Esophagus mucosa (tissue), 1 donor: ENCODE measurements at places on chromosomes 4 and X. TPM values are rescaled to one million over a fixed set of nuclear protein-coding genes. Genes with fewer than 3 reads are reported as not detected.

DNA sequence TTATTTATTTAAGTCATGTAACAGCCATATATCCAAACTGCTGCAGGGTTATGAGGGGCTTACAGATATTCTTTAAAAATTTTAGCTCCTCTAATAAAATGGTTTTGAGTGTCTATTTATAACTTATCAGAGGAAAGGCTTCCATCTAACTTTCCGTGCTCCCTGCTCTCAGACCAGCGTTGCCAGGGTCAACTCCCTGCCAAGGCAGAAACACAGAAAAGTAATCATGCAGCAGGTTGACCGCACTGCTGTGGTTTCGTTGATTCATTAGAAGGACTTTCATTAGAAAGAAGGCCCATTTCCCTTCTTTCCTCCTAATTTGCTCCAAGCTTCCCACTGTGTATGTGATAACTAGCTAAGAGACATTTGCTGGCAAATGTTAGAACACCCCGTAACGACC lies 33.9 kb downstream of the BCLAF3 start:
- ATAC-seq, result no peak

GRCh38 chr4:19774690-19775256 lies 476.9 kb upstream of the SLIT2 start:
- ATAC-seq, result no peak

GRCh38 chr4:18691431-18692200 lies 670.1 kb upstream of the LCORL start:
- ATAC-seq, result no peak

Gene HOPX
- total RNA-seq, result 249 TPM

Gene IL13RA2
- 0.16 TPM for total RNA-seq

DNA sequence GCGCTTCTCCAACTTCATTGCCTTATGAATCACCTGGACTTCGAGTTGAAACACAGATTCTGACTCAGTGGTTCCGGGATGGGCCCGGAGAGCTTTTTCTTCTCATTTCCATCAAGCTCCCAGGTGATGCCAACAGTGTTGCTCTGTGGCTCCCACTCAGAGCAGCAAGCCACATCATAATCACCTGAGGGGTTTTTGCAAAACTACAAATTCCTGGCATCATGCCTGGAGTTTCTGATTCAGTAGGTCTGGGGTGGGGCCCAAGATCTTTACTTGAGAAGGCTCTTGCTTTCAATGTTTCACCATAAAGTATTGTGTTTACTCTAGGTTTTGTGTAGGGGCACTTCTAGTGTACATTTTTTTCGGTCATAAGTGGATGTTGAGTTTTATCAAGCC lies 7.0 kb downstream of the MTM1 start:
- peak; percentile 89 for ATAC-seq

Gene TNIP2
- 25.1 TPM for total RNA-seq

DNA sequence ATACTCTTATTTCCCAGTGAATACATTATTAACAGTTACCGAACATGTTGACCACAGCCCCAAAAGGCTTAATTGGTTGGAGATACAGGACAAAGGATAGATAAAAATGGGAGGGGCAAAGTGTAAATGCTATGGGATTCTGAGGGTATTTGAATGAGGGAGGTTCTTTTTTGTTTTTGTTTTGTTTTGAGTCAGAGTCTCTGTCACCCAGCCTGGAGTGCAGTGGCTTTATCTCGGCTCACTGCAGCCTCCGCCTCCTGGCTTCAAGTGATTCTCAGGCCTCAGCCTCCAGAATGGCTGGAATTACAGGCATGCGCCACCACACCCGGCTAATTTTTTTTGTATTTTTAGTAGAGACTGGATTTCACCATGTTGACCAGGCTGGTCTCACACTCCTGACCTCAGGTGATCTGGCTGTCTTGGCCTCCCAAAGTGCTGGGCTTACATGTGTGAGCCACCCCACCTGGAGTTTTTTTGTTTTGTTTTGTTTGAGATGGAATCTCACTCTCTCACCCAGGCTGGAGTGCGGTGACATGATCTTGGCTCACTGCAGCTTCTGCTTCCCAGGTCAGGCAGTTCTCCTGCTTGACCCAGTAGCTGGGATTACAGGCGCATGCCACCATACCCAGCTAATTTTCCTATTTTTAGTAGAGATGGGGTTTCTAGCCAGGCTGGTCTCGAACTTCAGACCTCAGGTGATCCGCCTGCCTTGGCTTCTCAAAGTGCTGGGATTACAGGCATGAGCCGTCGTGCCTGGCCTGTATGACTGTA lies 9.0 kb downstream of the UBE2K start:
- no peak for ATAC-seq

- no peak for ATAC-seq
Measured at GRCh38 chr4:171334549-171334948, 478.7 kb upstream of the GALNTL6 start.

DNA sequence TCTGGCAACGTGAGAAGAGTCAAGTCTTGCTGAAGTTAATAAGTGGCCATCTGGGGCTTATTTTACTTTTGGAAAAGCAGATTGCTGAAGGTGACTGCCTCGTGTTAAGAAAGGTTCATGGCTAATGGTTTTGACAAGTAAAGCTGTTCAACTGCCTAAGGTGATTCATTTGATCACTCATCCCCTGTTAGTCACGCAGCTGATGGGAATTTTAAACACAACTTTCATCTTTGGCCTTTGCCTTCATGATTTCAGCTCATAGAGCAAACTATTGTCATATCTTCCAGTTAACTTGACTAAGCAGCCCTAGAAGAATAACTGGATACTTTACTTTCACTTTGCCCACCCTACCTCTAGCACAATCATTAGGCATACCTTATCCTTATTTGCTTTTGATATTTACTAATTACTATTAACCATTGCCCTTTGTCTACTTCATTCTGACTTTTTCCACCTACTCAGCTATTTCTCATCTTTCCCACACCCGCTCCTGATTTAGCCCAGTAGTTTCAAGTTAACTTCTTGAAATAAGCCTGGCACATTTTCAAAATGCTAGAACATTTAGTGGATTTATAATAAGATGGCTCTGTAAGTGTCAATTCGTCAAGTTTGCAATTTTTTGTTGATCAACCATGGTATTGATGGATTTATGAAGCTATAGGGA lies 170.6 kb upstream of the S100G start:
- peak; percentile 84 for ATAC-seq

Gene COMMD8
- total RNA-seq, result 21.6 TPM

- ATAC-seq, result no peak
Measured at GRCh38 chr4:37389366-37389765, 144.8 kb downstream of the NWD2 start.

DNA sequence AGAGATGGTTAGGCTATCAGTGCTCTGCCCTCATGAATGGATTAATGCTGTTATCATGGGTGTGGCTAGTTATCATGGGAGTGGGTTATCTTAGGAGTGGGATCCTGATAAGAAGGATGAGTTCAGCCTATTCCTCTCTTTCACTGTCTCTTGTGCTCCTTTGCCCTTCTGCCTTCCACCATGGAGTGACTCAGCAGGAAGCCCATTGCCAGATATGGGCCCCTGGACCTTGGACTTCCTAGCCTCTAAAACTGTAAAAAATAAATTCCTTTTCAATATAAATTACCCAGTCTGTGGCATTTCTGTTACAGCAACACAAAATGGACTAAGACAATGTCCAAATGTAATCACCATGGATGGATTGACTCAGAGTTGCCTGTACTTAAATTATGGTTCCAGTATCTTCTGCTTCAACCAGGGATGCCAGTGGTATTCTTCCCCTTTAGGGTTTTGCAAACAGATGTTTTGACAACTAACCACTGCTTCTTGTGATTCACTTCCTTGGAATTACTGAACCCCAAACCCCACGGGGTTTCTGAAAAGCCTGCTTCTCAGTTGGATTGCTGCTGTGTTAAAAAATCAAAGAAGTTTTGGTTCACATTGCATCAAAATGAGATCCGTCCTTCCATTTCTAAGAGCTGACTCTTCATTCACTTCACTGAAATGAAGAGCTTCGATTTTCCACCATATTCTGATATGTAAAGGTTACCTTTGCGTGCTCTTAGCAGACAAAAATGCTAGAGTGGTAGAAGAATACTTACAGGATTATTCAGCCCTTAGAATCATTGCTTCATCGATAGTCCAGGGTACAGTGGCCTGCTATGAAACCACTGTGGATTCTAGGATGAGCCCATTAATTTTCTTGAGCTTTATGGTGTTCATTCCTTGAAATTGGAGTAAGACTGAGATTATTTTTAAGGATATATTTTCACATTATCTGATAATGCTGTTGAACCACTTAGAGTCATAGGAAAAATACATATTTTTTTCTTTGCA lies 107.7 kb downstream of the FRMPD4 start:
- no peak for ATAC-seq

DNA sequence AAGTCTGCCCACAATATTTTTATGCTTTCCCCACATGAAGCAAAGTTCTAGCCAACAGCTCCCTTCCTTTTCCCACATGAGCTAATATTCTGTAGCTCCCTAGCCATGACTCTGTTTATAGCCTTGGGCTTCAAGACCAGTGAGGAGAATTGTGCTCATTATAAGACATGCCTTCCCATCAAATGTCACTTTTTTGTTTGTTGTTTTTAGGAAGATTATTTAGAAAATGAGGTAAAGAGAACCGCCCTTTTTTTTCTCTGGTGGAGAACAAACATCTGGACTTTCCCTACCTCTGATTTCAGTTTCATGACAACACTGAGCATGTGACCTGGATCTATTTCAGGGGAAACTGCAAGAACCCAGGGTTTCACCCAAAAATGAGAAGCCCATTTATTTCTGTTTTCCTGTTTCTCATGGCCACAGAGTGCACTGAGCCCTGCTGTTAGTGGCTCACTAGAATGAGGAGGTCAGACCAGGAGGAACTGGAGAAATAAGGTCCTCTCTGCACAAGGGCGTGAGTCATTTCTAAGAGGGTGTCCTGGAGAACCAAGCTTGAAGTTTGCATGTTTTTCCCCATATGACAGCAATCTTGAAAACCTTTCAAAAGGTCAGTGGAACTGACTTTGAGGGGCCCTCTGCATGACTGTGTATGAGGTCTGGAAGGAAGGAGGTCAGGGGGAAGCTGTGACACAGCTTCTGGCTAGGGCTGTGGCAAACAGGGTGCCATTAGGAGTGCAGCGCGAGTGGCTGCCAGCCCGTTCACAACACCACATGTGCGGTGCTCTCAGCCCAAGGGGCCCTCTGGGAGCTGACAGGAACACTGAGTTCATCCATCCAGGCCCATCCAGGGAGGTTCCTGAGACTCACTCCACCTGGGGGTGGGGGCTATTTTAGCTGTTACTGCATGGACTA lies 55.2 kb downstream of the CHST7 start:
- peak; percentile 29 for ATAC-seq

DNA sequence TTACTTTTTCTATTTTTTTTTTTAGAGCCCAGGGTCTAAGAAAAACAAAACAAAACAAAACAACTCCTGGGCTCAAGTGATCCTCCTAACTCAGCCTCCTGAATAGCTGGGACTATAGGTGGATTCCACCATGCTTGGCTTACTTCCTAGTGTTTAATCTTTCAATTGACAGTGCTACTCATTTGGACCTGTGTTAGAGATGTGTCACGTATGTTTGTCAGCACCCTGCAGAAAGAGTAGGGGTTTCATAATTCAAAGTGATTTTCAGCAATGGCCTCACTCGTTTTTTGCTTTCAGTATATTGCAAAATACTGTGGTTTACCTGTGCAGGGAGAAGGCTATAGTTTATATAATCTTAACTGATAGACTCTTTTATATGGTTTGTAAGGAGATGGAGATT lies 71.6 kb upstream of the TEX13D start:
- no peak for ATAC-seq

DNA sequence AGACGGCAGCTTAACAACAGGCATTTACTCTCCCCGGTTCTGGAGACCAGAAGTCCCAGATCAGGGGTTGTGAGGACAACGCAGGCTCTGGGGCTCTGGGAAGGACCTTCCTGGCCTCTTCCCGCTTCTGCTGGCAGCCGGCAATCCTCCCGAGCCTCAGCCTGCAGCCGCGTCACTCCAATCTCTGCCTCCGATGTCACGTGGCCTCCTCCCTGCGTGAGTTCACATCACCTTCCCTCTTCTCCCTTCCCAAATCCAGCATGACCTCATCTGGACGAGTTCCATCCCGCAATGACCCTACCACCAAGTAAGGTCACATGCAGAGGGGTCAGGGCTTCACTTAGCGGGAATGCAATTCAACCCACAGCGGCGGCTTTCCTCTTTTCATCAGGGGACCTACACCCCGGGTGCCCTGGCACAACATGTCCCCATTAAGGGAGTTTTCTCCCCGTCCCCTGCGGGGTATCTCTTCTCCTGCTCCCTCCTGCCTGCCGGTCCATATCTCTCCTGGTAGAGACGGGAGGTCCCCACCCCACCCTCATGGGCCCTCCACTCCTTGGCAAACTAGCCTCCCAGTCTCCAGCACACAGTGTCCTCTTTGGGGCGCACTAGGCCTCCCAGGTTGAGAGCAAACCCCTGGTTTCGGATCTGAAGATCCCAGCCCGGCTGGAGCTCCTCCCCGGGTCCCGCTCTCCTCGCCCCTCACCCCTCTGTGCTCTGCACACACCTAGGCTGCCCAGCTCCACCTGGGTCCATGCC lies 25.5 kb downstream of the ABLIM2 start:
- no peak for ATAC-seq

- peak; percentile 22 for ATAC-seq
Measured at GRCh38 chr4:98491899-98492559, 166.4 kb downstream of the TSPAN5 start.

DNA sequence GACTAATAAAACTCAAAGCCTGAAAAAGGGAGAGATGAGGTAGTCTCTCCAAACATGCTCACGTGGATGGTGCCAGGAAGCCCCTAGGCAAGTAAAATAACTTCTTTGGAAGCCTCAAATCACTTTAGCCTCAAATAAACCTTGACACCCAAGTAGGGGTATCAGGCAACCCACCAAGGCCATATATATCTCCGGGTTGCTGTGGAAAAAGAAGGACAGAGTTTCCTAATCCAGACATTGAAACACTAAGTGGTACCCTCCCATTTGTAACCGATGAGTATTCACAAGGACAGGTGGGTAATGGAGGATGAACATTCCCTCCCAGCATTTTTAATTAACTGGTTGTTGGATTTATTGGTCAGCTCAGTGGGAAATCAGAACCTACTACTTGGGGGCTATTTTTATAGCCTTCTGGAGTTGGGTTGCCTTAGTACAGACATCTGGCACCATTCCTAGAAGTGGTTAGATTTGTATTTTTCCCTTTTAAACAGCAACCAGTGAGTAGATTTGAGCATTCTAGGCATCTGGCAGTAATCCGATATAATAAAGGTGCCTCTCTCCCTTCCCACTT lies 87.7 kb downstream of the GPC3 start:
- ATAC-seq, result no peak

Gene MAGEA2
- total RNA-seq, result not detected

DNA sequence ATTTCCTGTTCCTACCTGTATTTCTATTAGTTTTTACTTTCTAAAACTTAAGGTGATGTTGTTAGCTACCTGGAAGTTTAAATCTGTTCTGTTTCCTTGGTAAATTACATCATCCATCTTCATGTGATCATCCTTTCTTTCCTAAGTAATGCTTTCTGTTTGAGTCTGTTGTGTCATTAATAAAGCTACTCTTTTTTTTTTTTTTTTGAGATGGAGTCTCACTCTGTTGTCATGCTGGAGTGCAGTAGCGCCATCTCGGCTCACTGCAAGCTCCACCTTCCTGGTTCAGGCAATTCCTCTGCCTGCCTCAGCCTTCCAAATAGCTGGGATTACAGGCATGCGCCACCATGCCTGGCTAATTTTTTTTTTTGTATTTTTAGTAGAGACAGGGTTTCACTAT lies 73.3 kb downstream of the FIP1L1 start:
- ATAC-seq, result no peak

Gene KLF8
- 23.2 TPM for total RNA-seq

Gene TLR10
- total RNA-seq, result 0.40 TPM

Gene BLTP1
- 26.9 TPM for total RNA-seq

Gene TMEM156
- 0.16 TPM for total RNA-seq

Gene SH3BP2
- total RNA-seq, result 32.6 TPM

- no peak for ATAC-seq
Measured at GRCh38 chr4:16583764-16584163, 314.7 kb downstream of the LDB2 start.
